A375 (cell line): ENCODE measurements at places on chromosomes 12 and 14. TPM values are rescaled to one million over a fixed set of nuclear protein-coding genes. Genes with fewer than 3 reads are reported as not detected.

TGM1 gene
- total RNA-seq: 0.49 and 1.1 TPM in 2 replicates

RPL10L gene
- 0.19 TPM in 1 of 2 replicates, not detected in the other for total RNA-seq

INHBE gene
- total RNA-seq: 4.3 and 4.9 TPM in 2 replicates

DPF3 gene
- total RNA-seq: 0.60 and 1.6 TPM in 2 replicates

TMEM63C gene
- total RNA-seq: 0.21 and 0.30 TPM in 2 replicates

TSHR gene
- total RNA-seq: not detected in 2 replicates

TBX3 gene
- 26.4 and 32.7 TPM in 2 replicates for total RNA-seq

EID3 gene
- total RNA-seq: 5.9 and 11.1 TPM in 2 replicates

TAS2R7 gene
- total RNA-seq: not detected in 2 replicates
